ENCODE measurements at places on chromosomes 3 and 15.

DNA sequence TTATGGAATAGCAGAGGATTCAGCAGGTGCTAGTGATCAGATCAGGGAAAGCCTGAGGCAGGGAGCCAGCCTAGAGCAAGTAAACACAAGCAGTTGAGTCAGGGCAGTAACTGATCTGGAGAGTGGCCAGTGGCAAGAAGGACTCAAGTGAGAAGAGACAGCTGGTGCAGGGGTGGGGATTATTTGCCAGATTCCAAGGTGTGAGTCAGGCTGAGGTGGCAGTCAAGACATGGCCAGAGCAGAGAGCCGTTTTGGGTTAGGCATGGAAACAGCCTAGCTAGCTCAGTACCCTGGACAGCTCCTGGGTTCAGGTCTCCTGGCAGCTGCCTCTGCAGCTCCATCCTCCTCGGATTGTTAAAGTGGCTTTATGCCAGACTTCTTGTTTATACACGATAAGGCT is 281.9 kb upstream of the ONECUT1 start:
- DNase-seq: peak; percentile 57

DNA sequence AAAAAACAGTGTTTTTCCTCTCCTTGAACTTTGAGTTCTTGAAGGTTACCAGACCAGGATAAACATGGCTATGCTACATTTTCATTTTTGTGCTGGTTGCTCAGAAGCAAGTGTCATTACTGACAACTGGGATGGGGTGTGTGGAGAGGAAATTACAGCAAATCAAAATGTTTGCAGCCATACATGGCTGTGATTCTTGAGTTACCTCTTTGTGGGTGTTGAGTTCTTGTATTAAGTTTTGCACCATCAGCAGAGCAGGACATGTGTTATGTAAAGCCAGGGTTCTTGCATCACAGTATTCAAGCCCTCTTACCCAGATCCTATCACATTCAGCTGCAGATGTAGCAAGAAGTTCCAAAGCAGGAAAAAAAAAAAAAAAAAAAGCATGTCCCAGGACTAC is 53.9 kb upstream of the ATOSA start:
- no peak for DNase-seq

DNA sequence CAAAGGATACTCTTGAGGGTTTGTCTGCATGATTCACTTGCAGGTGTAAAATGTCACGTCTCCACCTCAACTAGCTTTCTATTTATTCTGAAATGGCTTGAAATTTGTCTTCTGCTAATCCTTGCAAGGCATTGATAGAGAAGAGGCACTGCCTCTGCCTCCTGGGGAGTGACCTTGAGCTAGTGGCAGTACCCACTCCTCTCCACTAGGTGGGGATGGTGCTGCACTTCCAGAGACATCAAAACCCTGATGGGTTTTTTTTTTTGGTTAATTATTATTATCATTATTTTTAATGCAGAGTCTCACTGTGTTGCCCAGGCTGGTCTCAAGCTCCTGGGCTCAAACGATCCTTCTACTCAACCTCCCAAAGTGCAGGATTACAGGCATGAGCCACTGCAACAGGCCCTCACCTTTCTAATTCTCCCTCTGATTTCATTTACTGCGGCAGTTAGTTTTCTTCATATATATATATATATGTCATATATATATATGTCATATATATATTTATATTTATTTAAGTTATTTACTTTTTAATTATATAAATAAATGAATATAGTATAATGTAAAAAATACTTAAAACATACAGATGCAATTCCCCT is 117.6 kb upstream of the EIF1B start:
- DNase-seq: peak; percentile 57

GRCh38 chr3:150177673-150178381 is 207.1 kb upstream of the PFN2 start:
- DNase-seq: no peak

- DNase-seq: no peak
Observed at GRCh38 chr15:58555162-58556027, 123.6 kb downstream of the LIPC start.

Measured in dorsolateral prefrontal cortex (tissue), 122 donors.